Vagina (tissue), 2 donors: ENCODE measurements at places on chromosomes 4 and X.

GRCh38 chr4:23878246-23878891, 11.5 kb downstream of the PPARGC1A start:
- DNase-seq = no peak

GRCh38 chr4:134278675-134279074, 77.1 kb upstream of the PABPC4L start:
- no peak for DNase-seq

GRCh38 chr4:118905566-118905965, 16.9 kb downstream of the SYNPO2 start:
- DNase-seq = no peak

DNA sequence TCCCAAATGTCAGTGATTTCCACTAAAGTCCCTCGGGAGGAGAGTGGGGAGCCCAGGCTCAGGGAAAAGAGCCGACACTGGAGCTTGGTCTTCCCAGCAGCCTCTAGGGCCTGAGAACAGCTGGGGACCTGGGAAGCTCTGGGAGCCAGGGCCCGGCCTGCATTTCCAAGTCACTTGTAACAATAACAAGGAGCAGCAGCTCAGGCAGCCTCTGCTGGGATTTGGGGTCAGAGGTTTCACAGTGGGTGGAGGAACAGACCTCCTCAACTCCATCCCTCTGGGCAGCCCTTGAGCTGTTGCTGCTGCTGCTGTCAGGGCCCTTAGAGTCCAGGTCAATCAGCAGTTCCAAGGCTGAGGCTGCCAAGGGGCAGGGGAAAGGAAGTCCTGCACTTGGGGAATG, 11.1 kb downstream of the STARD8 start:
- no peak for DNase-seq

- DNase-seq = no peak
Observed at GRCh38 chrX:103157496-103158316, 57.2 kb upstream of the BEX4 start.

GRCh38 chrX:107563824-107564223, 64.5 kb upstream of the PRPS1 start:
- DNase-seq = peak; percentile 65

DNA sequence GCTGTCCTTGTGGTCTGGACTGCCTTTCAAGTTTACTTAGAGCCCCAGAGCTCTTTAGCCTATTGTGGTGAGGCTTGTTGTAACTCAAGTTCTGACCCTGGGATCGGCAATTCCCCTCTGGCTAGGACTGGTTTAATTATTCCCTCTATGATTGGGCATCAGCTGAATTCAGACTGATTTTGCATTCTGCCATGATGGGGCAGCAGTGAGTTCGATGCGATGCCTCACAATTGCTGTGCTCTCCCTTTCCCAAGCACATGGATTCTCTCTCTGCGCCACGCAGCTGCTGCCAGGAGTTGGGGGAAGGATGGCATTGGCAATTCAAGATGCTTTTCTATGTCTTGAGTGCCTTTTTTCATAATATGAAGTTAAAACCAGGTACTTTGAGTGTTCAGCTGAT, 327.8 kb upstream of the CXorf51B start:
- DNase-seq = no peak

DNA sequence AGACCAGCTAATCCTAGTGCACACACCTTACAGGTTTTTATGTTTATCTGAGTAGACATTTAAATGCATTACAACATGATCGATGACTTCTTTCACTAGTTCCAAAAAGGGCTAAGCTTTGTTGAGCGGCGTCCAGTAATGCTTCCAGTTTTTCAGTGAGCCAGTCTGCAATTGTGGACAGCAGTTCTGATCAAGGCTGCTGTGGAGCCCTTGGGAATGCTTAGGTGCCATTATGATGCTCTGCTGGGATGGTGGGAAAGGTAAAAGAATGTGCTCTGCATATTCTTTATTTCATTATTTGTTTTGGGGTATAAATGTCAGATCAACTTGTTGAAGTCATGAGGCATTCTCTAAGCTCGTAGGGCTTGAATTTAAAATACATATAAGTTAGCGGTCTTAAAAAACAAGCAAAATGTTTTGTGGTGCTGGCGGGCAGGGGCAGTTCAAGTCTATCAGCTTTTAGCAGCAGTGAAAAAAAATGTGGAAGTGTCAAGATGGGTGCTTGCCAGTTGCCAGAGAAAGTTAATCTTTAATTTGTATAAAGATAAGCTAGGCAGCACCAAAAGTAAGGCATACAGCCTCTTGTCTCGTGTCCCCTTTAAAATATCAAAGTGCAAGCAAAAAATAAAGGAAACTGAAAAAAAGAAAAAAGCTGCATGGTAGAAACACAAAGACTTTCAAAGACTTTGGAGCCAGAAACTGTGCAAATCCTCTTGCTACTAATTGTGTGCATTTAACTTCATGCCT, 5.8 kb downstream of the MID1IP1 start:
- DNase-seq = no peak

GRCh38 chrX:110407910-110408545, 49.4 kb downstream of the RTL9 start:
- no peak for DNase-seq

GRCh38 chr4:126338548-126338947, 1023.8 kb downstream of the FAT4 start:
- no peak for DNase-seq

- DNase-seq = no peak
Observed at GRCh38 chrX:14079891-14080430, 50.3 kb upstream of the GEMIN8 start.

GRCh38 chr4:106618956-106619355, 250.4 kb upstream of the GIMD1 start:
- DNase-seq = no peak

DNA sequence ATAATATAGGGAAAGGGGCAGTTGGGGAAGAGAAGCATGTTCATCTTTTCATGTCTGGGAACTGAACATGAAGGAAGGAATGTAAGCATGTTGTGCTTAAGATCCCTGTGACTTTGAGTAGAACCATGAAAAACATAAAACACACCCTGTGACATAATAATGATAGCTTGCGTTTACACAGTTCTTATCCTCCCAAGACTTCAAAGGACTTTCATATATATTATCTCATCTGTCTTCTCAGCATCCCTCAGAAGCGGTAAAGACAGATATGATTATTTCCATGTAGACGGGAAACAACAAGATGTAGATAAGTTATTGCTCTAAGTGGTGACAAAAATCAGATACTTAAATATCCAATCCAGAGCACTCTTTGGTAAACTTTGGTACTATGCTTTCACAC, 3.3 kb upstream of the SH3RF1 start:
- no peak for DNase-seq

- DNase-seq = no peak
Observed at GRCh38 chr4:110270492-110271197, 72.2 kb upstream of the ELOVL6 start.

- DNase-seq = no peak
Observed at GRCh38 chrX:108511721-108512120, 72.1 kb downstream of the COL4A5 start.

GRCh38 chr4:123404533-123404932, 7.9 kb downstream of the SPRY1 start:
- no peak for DNase-seq

DNA sequence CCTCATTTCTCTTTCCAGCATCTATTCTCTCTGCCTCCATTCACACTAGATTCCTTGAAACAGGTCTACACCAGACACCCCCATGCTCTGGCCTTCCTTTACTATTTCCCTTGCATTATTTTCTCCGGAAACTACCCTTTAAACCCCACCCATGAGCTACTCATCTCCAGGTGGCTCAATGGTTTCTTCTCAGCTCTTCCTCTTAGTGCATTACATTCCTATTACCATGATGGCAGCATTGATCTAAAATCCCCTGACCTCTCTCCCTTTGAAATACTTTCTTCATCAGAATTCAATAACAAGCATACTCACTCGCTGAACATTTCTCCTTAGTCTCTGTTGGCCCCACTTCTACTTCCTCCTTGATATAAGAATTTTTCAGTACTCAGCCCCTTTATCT, 94.6 kb downstream of the SYNPO2 start:
- DNase-seq = no peak
